ENCODE measurements at places on chromosomes 11 and 22.
A peak's percentile ranks its signal among the peaks of the same experiment; 100 is the strongest.

GRCh38 chr11:35682230-35683173 is 19.9 kb downstream of the TRIM44 start:
- no peak for DNase-seq

DNA sequence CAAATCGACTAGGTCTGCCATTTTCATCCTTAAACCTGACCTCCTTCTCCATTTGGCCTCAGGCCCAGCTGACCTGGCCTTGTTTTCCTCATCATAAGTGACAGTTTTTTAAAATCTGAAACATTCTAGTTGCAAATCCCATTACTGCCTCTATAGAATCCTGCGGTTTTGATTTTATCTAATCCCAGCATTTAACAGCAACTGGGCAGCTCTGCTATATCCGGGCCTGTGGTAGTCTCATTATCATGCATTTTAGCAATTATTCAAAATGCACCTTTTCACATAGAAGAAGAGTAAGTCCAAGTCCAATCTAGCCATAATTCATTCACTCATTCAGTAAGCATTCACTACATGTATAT is 28.6 kb upstream of the BIRC3 start:
- DNase-seq = no peak

GRCh38 chr11:788009-788640 is 1.8 kb downstream of the CEND1 start:
- DNase-seq = no peak

DNA sequence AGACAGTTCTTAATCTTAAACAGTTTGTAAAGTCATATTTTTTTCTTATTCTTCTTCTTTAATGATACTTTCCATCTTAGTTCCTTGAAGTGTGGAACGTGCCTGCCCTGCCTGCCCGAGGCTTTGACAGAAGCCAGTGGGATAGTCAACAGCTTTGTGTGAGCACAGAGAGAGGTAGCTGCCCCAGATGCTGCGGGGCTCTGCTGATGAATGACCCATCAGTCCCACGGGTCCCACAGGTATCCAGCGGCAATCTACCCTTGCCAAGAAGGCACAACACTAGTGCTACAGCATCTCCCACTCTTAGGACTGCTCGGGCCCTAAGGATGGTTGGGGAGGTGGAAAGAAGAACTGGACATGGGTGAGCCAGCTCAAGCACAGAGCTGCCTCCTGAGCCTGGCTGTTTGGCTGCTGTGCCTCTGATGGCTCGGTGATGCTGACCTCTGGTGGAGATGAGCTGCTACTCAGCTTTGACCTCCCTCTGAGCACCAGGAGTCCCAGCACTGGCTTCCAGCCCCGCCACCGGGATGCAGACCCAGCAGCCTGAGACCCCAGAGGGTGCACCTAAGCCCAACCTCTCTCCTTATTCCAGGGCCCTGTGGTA is 11.8 kb upstream of the APLNR start:
- peak; percentile 49 for DNase-seq

DNA sequence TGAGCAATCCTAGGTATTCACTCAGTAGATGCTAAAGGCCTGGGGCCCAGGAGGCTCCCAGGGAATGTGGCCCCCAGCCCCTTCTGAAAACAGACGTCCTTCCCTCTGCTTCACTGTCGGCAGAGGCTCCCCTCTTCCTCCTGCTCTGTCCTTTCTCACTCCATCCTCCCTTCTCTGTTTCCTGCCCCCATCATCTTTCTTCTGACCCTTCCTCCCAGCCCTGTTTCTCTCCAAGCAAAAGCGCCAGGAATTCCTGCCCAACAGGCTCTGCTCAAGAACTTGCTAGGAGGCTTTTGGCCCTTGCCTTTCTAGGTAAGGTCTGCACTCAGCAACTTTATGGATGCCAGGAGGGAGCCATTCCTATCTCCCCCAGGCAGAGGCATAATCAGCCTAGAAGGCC is 300.5 kb downstream of the NTM start:
- DNase-seq = no peak

GRCh38 chr22:44584256-44584902 is 86.3 kb upstream of the RTL6 start:
- no peak for DNase-seq

DNA sequence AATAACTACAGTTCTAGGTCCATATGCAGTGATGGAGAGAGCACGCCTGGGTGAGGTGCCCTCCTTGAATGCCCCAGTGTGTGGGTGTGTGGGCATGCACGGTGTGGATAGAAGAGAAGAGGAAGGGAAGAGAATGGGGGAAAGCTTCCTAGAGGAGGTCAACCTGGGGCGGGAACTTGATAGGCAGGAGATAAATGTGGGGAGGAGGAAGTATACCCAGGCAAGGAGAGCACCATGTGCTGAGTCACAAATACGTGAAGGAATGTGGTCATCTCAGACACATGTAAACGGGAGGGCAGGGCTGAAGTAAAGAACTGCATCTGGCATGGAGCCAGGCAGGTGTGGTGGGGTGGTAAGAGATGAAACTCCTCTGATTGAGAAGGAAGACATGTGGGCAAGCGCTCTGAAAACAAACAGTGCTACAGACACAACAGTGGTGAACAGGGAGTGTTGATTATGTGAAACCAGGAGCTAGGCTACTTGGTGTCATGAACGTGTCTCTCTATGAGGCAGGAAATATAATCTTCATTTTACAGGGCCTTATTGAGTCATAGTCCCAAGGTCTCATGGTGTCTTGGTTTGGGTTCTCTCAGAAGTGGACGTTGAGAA is 61.5 kb upstream of the EED start:
- DNase-seq = peak; percentile 89

- DNase-seq = no peak
These were observed 97.7 kb downstream of the TEAD1 start for GRCh38 chr11:12771875-12772274.

DNA sequence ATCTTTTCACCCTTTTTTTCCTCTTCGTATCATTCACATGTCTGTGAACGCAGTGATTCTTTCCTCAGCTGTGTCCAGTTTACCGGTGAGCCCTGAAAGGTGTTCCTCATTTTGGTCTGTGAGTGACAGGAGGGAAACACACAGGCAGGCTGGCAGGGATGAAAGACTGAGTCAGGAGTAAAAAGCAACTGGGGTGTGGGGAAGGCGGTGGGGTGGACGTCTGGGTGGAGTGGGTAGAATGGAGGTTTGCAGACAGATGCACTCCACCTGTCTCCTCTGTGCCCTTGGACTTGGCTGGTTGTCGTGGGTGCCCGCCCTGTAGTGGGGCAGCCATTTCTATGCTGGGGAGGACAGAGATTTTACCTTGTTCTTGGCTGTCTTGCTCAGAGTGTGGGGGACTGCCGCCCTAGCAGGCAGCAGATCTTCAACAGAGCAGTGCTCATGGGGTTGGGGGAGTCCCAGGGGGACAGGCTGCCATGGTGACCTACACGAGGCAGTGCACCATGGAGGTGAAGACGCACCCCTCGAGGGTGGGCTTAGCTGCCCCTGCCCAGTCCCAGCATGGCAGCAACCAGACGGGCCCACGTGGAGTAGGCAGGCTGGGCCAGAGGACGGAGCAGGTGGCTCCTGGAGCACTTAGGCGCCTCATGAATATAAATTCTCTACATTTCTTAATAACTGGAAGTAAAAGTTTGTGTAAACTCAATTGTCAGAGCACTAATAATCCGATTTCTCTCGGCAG is 603.7 kb downstream of the TBC1D22A start:
- DNase-seq = peak; percentile 4

DNA sequence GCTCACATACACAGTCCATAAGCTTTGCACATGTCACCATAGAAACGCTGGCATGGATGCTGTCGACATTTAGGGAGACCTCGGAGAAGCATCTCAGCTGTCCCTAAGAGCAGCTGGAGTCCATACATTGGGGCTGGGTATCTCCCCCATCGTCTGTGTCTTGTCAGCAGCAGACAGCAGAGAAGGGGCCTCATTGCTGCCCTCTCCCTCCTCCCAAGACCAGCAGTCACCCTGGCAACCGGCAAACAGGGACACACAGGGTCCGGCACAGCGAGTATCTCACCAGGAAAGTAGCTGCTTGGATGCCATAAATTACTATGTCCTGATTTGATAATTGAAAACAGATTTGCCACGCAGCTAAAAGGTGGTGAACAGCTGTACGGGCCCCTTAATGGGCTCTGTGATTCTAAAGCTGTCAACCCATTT is 84.4 kb downstream of the CD44 start:
- no peak for DNase-seq

- no peak for DNase-seq
These were observed 166.6 kb downstream of the MIAT start for GRCh38 chr22:26823966-26824365.

DNA sequence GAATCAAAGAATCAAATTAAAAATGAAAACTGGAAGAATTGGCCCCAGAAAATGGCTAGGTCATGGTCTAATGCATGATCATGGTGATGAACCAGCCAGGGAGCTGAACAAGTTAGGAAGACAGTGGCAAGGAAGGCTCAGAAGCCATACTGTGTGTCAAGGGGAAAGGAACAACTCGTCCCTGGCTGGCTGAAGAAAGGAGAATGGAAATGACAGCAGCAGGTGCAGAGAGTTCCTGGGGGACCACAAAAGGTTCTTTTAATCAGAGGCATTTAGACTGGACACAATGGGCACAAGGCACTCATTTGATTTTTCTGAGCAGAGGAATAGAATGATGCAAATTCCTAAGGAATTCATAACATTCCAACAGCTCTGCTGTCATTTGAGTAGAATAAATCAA is 209.9 kb downstream of the LARGE1 start:
- no peak for DNase-seq

- DNase-seq = peak; percentile 26
These were observed 77.8 kb downstream of the CDKN1C start for GRCh38 chr11:2807801-2808241.

GRCh38 chr11:398826-399225 is 4.8 kb downstream of the PKP3 start:
- no peak for DNase-seq

GRCh38 chr11:27451244-27451965 is 21.2 kb downstream of the LGR4 start:
- DNase-seq = no peak

GRCh38 chr22:42194953-42195352 is 64.3 kb upstream of the CYP2D6 start:
- DNase-seq = no peak

DNA sequence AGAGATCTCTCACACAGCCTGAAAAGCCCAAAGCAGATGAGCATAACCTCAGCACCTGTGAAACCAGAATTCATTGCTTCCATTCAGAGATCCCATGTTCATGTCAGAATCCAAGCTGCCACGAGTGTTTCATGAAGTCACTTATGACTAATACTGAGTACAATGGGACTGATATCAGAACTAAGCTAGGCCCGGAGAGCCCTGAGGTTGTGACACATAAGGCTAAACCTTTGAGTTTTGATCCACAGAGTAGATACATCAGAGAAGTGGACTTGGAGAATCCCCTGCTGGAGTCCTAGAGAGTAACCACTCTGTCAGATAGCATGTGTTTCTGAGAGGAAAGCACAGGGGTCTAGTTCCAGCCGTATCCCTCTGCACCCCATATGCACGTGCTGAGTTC is 890 bp upstream of the GLYATL1 start:
- no peak for DNase-seq

GRCh38 chr11:118343981-118344515 is at the start of gene CD3G:
TSS of gene CD3G (plus strand) at chr11:118344344. CDS start at chr11:118344424, 80 bp downstream.
- peak; percentile 89 for DNase-seq

GRCh38 chr11:35178873-35179272 is 39.9 kb downstream of the CD44 start:
- DNase-seq = no peak

- no peak for DNase-seq
These were observed 84.8 kb downstream of the TP53I11 start for GRCh38 chr11:44865866-44866272.

GRCh38 chr11:62953811-62954210 is 31.0 kb downstream of the SLC22A6 start:
- no peak for DNase-seq

DNA sequence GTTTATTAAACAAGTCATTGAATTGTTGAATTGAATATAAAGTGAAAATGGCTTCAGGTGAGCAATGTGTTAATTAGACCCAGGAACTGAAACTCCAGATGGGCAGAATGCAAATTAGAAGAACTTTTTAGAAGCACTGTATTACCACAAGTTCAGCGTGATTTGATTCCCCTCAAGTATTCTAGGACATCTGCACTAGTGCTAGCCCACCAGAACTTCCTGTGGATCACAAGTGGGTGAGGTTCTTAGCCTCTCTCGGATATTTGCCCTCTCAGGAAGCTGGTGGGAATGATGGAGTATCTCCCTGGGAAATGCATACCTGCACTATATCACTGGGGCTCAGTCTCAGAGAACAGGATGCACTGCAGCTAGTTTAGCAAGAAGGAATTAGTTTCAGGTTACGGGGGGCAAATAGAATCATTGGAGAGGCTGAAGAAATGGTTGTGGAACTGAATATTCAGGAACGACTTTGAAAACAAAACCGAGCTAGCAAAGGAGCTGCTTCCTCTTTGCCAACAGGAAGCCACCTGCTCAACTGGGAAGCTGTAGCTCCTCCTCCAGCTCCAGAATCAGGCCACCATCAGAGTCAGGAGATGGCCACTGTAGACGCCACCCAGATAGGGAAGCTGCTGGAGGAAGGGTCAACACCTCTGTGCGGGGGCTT is 74.3 kb downstream of the DHCR7 start:
- DNase-seq = no peak

- no peak for DNase-seq
These were observed 450 bp upstream of the BCL2L13 start for GRCh38 chr22:17638182-17638431.

- DNase-seq = peak; percentile 86
These were observed 114.0 kb downstream of the ABTB2 start for GRCh38 chr11:34243600-34244464.

DNA sequence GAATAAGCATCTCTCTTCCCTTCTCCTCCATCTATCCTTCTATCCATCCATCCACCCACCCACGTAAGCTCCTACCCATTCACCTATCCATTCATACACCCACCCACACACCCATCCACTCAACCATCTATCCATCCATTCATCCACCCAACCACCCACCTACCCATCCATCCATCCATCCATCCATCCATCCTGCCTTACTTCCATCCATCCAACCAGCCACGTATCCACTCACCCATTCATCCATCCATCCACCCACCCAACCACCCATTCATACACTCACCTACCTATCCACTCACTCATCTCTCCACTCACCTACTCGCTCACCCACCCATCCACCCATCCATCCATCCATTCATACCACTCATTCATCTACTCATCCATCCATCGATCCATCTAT is 13.2 kb downstream of the TNNT3 start:
- DNase-seq = no peak

- DNase-seq = no peak
These were observed 204.2 kb upstream of the GUCY1A2 start for GRCh38 chr11:107222431-107222830.

GRCh38 chr11:3171931-3172560 is 6.9 kb upstream of the OSBPL5 start:
- DNase-seq = no peak

- DNase-seq = no peak
These were observed 3.0 kb downstream of the SMTN start for GRCh38 chr22:31083923-31084810.

DNA sequence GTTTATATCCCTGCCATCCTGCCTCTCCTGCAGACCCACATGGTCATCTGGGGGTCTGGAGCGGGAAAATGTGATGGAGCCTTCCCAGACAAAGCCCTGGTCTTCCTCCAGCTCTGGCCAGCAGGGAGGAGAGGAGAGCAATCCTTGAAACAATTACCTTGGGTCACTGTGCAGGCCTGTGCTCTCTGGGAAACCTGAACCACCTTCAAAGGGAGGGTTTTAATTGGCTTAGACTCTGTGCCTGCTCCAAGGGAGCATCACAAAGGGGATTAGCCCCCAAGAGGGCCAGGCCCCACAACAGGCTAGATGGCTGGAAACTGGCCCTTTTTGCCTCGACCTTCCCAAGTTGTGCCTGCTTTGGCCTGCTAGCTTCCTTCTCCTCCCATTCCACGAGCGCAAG is 351.9 kb downstream of the TENM4 start:
- DNase-seq = no peak

- no peak for DNase-seq
These were observed 2.9 kb downstream of the SPINDOC start for GRCh38 chr11:63816166-63816565.

Data from activated CD8-positive, alpha-beta memory T cell treated with anti-CD3 and anti-CD28 coated beads, Interleukin-2, amount 10 ng/mL, durations not matched to agents 7 days and 5 days (primary cell).